ENCODE measurements at places on chromosomes 3 and 15.

GRCh38 chr3:73479325-73479724 is 145.4 kb downstream of the PDZRN3 start:
- DNase-seq = no peak

- DNase-seq = no peak
Observed at GRCh38 chr3:154536751-154537150, 106.8 kb upstream of the GPR149 start.

DNA sequence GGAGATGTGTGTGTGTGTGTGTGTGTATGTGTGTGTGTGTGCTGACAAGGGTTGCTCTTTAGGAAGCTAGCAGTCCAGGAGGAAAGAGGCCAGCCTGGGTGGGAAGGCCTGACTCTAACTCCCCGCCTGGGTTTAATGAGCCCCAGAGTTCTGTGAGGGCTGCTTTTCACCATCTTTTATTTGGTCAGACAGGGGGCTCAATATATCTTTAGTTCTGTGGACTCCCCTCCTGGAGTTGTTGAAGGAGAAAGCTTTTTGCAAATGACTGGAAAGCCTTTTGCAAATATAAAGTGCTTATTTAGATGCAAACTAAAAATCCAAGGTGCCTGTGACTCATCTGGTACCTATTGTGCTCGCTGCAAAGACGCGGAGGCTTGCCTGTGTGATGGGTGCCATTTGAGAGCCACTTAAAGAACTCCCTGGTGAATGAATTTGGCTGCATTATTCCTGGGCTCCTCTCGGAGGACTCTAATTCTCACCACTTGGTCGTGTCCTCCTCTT is 24.5 kb downstream of the DRD3 start:
- no peak for DNase-seq

DNA sequence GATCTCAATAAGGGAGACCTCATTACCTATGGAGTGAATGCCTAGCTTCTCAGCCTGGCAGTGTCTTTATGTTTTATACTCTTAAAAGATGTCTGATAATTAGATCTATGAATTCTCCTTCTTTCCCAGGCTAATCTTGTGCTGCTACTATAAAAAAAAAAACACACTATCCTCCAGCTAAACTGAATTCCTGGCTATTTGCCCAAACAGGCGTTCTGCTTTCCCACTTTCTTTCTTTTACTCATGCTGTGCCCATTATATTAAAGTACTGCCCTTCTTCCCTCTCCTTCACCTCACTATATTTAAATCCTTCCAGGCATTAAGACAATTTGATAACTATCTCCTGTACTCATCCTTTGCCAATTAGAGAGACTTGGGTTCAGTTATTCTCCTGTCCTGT is 1134.9 kb downstream of the ROBO2 start:
- no peak for DNase-seq

DNA sequence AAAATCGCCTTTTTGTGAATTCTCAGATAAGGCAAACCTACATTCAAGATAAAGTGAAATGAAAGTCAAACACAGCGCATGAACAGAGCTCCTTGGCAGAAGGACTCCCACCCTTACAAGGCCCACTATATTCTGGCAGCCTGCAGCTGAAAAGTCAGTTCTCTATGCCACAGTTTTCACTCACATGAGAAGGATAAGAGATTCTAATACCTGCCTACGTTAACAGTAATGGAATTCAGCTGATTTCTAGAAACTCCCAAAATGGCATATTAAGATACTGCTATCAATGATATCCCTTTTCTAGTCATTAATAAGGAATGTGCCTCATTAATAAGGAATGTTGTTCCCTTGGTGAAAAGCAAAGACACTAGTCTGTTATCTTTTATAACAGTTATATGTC is 27.0 kb downstream of the SLC30A4 start:
- DNase-seq = peak; percentile 10

DNA sequence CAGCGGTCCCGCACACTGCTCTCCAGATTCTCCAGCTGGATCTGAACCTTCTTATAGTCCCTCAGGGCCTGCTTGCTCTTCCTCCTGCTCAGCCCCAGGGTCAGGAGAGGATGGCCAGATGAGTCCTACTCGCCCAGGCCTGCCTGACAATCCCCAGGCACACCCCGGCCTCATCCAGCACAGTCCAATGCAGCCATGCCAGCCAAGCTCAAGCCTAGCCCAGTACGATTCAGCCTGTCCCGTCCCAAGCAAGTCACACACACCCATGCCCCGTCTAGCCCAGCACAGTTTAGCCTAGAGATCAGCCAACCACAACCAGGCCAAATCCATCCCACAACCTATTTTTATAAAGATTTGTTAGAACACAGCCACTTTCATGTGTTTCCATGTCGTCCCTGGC is 16.8 kb downstream of the PLXNB1 start:
- DNase-seq = no peak

GRCh38 chr3:10283638-10284037 is 9.1 kb downstream of the GHRL start:
- DNase-seq = no peak

- no peak for DNase-seq
Observed at GRCh38 chr3:114299941-114300624, 6.3 kb downstream of the TIGIT start.

GRCh38 chr3:128619146-128619890 is 31.3 kb downstream of the RPN1 start:
- DNase-seq = peak; percentile 62

- DNase-seq = no peak
Observed at GRCh38 chr15:73891328-73892315, 18.3 kb downstream of the TBC1D21 start.

- DNase-seq = no peak
Observed at GRCh38 chr3:179391906-179392305, 44.4 kb downstream of the MFN1 start.

- no peak for DNase-seq
Observed at GRCh38 chr3:4580346-4581123, 87.4 kb downstream of the ITPR1 start.

DNA sequence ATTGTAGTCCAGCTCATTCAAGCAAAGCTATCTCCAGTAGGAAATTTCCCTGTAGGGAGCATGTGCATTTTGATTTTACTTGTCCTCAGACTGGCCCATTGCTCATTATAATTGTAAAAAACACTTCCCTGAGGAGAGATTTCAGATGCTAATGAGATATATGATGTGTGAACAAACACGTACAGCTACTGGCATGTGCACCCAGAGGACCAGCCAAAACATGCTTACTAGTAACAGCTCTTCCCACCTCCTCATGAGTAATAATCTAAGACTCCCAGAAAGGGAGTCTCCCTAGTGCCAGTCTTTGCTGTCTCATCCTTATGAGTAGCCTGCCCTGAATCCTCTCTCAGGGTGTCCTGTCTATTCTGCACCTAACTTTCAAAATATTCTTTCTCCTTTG is 43.4 kb downstream of the FBXO22 start:
- DNase-seq = peak; percentile 82

DNA sequence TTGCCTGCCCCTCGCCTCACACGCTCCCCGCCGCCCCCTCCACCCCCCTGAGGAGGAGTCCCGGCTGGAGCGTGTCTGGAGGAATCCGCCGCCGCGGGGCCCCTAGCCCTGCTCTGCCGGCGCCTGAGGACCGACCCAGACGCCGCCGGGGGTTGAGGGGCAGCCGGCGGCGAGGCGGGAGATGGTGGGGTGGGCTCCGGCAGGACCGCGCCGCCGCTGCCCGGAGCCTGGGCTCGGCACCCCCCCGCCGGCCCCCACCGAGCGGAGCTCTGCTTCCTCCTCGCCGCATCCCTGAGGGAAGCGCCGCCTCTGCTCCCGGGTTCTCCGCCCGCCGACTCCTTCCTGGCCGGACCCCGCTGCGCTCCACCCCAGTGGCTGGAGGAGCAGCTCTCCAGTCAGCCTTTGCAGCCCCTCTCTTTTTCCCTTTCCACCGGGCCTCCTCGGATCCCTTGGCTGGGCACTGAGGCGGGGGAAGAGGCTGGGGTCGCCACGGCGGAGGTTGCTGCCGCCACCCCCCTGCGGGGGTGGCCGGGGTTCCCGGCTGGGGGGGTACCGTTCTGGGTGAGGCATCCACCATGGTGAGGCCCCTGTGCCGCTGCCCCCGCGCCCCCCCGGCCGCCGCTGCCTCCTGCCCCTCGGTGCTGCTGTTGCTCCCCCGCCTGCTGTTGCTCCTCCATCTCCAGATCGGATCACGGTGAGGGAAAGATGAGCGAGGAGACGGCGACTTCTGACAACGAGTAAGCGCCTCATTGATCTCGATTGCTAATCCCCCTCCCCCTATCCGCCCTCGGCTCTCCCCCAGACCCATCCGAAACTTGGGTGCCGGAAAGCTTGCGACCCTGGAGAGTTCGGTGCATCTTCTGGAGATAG is at the start of gene SPRED1:
Gene SPRED1, plus strand, starts transcription at position 356 of the 870 bp plus-strand sequence. Its CDS starts 350 bp downstream, at position 706.
- DNase-seq = no peak

DNA sequence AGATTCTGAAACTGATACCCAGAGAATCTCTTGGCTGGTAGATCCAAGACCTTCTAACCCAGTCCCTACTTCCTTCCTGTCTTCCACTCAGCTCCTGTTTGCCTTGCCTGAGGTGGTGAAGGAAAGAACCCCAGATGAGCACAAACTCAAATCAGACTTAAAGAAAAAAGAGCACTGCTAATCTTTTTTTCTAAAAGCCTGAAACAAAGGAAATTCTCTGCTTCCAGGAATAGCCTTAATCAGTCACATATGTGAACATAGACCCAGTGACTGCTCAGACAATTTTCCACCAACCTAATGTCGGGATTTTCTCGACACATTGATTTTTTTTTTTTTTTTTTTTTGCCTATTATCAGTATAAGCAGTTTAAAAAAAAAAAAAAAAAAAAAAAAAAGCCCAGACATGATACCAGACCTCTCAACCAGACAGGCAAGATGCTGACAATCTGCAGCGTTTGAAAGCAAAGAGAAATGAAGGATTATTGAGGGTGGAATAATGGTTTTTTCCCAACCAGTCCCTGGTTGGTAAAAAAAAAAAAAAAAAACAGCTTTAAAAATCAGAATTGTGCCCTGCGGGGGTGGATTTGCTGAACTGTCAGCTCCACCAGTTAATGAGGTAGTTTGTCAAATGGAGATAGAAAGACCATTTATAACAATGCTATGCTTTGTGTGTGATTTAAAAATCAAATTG is 256.8 kb upstream of the RARB start:
- DNase-seq = no peak

GRCh38 chr3:189772584-189772983 is 141.4 kb downstream of the TP63 start:
- peak; percentile 76 for DNase-seq

- DNase-seq = no peak
Observed at GRCh38 chr3:127045435-127046045, 62.6 kb downstream of the PLXNA1 start.

DNA sequence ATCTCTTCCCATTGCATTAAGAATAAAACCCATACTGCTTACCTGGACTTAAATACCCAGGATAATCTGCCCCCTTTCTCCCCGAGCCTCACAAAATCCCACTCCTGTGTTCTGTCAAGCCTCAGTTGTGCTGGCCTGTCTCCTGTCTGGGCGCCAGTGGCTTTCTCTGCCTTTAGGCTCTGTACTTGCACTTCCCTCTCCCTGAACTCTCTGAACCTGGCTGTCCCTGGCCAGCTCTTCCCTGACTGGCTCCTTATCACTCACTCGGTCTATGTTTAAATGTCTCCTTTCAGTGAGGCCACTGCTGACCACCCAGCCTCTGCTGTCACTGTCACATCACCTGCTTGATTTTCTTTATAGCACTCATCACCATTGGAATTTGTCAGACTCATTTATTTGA is 382.7 kb upstream of the PPP2R3A start:
- no peak for DNase-seq

DNA sequence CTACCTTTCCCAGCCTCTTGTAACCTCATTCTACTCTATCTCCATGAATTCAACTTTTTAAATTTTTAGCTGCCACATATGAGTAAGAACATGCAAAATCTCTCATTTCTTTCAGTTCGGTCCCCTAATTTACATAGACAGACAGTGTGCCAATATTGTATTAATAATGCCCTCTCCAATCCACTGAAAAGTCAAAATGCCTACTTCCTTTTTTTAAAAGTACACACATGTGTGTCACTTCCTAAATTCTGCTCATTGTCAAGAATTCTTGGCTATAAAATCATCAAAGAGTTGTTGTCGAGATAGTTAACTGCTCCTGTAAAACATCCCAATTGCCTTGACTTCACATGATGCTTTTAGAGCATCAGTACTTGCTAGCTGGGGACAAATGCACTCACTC is 84.2 kb upstream of the IL12A start:
- DNase-seq = no peak

- no peak for DNase-seq
Observed at GRCh38 chr3:65560133-65560532, 478.6 kb downstream of the MAGI1 start.

- no peak for DNase-seq
Observed at GRCh38 chr3:62682826-62683225, 192.4 kb downstream of the CADPS start.

GRCh38 chr15:60804986-60805949 is 326.3 kb upstream of the ICE2 start:
- DNase-seq = peak; percentile 84

DNA sequence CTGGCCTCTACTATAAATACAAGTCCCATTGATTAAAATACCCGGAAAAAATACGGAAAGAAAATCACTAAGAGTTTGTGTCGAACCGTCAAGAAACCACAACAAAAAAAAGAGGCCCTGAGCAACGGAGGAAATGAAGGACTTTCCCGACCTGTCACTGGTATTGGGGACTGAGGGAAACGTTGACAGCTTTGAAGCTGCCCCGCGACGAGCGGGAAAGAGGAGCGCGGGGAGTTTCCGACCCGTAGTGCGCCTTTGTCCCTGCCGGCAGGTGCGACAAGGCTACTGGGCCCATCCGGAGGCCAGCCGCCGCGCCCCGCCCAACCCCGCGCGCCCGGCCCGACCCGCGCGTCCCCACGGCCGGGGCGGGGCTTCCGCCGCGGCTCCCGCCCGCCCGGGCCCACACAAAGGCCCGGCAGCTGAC is 416 bp downstream of the PBRM1 start:
- DNase-seq = no peak

DNA sequence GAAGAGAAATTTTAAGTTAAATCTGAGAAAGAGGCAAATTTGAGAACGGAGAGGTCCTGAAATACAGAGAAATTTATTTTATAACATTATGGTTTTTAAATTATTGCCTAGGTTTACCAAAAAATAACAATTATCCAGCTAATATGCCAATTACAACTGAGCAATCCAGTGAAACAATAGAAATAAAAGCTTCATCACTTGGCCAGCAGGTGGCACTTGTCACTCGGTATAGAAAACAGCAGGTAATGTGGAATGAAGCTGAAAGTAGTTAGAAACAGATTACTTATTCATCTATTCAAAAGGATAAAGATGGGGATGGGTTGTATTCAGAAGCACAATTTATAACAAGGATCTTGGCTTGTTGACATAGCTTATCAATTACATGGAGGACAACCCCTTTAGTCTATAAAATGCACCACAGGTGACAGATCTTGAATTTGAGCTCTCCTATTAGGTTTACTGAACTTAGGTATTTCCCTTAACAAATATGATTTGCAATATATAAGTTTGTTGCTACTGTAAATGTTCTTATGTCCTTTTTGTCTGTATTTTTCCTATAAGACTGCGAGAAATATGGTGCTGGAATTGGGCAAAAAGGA is 70.1 kb upstream of the GUCA1C start:
- DNase-seq = peak; percentile 25

DNA sequence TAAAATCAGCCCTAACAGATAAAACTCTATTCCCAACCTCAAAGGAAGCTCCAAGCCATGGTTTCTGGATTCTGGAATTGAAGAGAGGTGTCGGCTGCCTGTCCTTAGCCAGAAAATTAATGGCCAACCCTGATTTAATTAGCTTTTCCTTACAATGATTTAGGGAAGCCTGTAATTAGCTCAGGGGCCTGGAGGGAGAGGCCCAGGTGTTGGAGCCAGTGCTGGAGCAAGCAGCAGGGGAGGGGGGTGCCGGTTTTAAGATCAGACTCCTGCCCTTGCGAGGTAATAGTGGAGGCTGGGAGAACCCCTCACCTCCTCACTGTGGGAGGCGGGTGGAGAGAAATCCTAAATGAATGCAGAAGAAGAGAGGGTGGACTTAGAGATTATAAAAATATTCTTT is 14.7 kb upstream of the ATP2B2 start:
- DNase-seq = no peak
